ENCODE measurements at places on chromosomes 7 and 10. TPM values are rescaled to one million over a fixed set of nuclear protein-coding genes. Genes with fewer than 3 reads are reported as not detected.

The ANKMY2 gene
- total RNA-seq = 6.3 TPM

The TRIM73 gene
- total RNA-seq = 3.6 TPM

The EBF3 gene
- 0.47 TPM for total RNA-seq

The HPSE2 gene
- total RNA-seq = not detected

The SPDYE9 gene
- not detected for total RNA-seq

The HMX3 gene
- total RNA-seq = 0.29 TPM

The TRIM56 gene
- 15.6 TPM for total RNA-seq

The YKT6 gene
- 38.7 TPM for total RNA-seq

The PILRA gene
- 2.0 TPM for total RNA-seq

The DHTKD1 gene
- 17.3 TPM for total RNA-seq

The CWF19L1 gene
- total RNA-seq = 10.2 TPM

The MYPN gene
- 0.59 TPM for total RNA-seq

The PTPRN2 gene
- 35.5 TPM for total RNA-seq

The C10orf105 gene
- not detected for total RNA-seq

The TDRD1 gene
- total RNA-seq = 0.98 TPM

The AKR1C2 gene
- total RNA-seq = 3.2 TPM

The SLC25A28 gene
- total RNA-seq = 28.7 TPM

The NPY gene
- total RNA-seq = not detected

The ZP3 gene
- total RNA-seq = 2.5 TPM

The FBXL13 gene
- total RNA-seq = 1.4 TPM

The DGKI gene
- 0.38 TPM for total RNA-seq

The PIK3AP1 gene
- 32.4 TPM for total RNA-seq

The TFEC gene
- 1.2 TPM for total RNA-seq

The EBLN1 gene
- total RNA-seq = not detected

The WNT16 gene
- total RNA-seq = not detected

The CFAP58 gene
- total RNA-seq = 0.29 TPM

The TRPV5 gene
- total RNA-seq = not detected

The RPEL1 gene
- not detected for total RNA-seq

The ANXA8L1 gene
- not detected for total RNA-seq

The OR2A12 gene
- not detected for total RNA-seq

The MACC1 gene
- 8.7 TPM for total RNA-seq
